ENCODE measurements at places on chromosomes 2 and 18.

GRCh38 chr2:60520917-60521539 is 32.4 kb downstream of the BCL11A start:
- no peak for DNase-seq

GRCh38 chr2:164843346-164843911 is 1.8 kb upstream of the COBLL1 start:
- DNase-seq = no peak

- DNase-seq = no peak
These were observed 594.4 kb upstream of the ID2 start for GRCh38 chr2:8087480-8087840.

DNA sequence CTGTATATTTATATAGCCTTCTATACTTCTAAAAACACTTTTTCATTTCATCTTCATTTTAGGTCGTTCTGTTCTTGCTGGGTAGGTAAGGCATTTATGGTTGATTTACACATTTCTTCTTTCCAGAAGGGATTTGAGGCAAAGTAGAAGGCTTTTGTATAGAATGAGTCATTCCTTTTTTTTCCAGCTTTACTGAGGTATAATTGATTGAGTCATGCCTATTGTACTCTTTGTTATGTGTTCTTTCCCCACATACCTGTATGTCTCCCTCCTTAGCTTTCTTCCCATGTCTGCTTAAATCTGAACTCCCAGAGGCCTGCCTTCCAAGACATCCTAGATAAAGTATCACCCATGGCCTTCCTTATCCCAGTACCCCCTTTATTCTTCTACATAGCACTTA is 4.8 kb upstream of the CDC42EP3 start:
- no peak for DNase-seq

- DNase-seq = no peak
These were observed 77.7 kb upstream of the WDR75 start for GRCh38 chr2:189363559-189363958.

- no peak for DNase-seq
These were observed 1.3 kb upstream of the ITPRIPL1 start for GRCh38 chr2:96323849-96324248.

- no peak for DNase-seq
These were observed 56.2 kb downstream of the CYP27C1 start for GRCh38 chr2:127163921-127164320.

DNA sequence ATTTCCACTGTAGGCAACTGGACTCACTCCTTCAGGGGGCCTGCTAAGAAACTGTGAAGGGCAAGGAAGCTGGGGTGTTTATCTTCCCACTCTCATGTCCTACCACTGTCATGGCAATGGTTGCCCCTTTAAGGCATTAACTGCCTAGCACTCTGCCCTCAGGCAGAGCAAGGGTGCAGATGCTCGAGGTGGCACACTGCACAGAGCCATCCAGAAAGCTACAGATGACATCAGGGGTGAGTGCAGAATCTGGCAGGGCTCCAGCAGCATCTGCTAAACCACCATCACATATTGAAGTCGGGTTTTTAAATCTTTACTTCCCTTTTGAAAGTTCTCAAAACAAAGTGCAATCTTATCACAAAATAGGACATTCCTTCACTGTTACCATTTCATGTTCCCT is 75.4 kb downstream of the RAPGEF4 start:
- no peak for DNase-seq

DNA sequence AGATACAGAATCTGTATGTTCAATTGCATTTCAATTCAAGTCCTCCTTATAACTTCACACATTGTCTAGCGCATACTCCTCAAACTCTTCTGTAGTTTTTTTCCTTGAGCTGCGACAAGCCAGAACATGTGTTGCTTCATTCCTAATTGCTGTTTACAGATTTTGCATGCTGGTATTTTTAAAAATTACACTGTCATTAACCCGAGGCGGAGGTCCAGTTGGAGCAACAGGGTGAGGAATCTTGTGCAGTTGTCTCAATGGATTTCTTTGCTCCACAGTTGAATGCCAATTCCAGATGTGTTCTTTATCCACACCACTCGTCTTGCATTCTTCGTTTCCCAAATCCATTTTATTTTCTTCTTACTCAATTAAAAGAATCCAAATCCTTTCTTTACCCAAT is 16.4 kb upstream of the SERPINB13 start:
- DNase-seq = no peak

GRCh38 chr18:33875029-33875565 is 297.1 kb downstream of the ASXL3 start:
- no peak for DNase-seq

DNA sequence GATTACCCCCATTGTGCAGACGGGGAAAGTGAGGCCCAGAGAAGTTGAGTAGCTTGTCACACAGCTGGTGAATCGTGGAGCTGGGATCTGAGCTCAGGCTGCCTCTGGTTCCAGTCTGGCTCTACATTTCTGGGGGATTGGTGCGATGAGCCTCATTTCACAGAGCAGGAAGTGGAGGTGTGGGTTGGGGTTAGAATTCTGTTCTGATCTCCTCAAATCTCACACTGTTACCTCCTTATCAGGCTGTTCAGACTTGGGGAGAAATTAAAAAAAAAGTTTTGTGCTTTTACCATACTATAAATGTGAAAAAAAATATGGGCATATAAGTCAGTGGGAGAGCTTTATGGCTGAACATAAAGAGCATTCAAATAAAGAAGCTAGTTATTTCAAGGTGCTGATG is 21.6 kb downstream of the SH3RF3 start:
- DNase-seq = no peak
